RPMI7951 (cell line): ENCODE measurements at places on chromosomes 11 and 22. TPM values are rescaled to one million over a fixed set of nuclear protein-coding genes. Genes with fewer than 3 reads are reported as not detected.

- no peak for DNase-seq
Measured at GRCh38 chr22:45769569-45770210, 98.1 kb downstream of the ATXN10 start.

DNA sequence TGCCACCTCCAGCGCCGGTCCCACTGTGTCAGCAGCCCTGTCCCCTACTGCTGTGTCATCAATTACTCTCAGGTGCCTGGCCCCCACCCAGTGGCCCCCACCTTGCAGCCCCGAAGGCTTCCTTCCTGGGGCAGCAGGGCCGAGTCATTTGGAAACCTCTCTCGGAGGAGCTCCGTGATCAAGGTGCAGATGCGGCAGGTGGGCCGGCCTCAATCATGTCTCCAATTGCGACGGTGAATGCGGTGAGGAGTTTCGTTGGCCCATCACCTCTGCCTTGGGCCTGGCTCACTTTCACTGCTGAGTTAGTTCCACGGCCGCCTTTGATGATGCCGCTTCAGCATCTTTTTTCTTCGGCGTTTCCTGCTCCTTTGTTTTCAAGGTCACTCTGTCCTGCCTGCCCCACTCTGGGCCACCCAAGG lies 11.3 kb upstream of the CXCR5 start:
- DNase-seq: no peak

- DNase-seq: no peak
Measured at GRCh38 chr11:27087432-27087831, 46.8 kb downstream of the BBOX1 start.

DNA sequence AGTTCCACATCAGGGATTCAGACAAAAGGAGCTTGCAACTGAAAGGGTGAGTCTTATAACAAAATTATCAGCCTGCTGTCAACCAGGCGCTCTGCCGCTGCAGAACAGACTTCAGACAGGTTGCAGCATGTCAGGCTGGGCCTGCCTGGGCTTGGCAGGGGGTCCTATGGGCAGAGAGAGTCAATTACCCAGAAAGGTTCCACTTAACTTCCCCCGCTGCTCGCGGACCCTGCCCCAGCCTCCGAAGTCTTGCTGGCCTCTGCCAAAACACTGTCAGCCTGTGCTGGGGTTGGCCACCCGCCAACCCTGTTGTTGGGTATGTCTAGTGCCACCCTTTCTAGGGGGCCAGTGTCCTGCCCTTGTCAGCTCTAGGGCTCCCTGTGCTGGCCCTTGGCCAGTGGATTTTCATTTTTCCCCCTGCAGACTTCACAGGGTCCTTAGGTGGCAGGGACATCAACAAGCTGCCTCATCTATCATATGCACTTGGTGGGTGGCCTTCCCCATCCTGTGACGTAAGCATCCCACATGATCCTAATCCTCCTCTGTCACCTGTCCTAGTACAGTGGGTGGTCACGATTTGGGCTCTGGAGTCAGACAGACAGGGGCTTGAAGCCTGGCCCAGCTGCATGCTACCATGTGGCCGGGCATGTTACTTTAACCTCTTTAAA lies 166.5 kb upstream of the CADM1 start:
- DNase-seq: no peak

DNA sequence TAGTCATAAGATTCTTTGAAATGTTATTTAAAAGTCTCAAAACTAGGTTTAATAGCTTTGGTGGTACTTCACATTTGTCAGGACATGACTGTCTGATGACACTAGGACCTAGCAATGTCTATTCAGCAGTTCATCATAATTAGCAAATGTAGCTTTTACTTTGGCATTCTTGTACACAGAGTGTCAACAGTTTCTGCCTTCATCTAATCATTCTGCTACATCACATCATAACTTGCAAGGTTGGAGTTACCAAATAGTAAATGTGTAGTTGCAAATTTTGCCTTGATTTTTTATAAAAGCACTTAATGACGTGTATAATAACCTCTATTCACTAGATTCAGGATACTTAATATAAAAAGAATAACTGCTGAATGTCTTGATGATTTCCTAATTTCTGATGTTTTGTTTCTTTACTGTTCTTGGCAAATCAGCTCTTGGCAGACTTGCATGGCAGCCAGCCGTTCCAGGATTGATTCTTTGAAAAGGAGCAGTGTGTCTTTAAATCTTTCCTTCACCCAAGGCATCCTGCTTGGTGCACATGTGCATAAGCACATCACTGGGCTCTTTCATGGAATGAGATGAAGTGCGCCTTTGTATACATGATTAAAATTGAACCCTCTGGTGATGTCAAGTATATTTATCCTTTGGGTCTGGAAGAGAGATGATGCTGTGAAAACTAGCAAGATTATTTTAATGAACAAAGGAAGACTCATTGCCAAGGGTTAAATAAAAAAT lies 12.2 kb downstream of the FBXO7 start:
- peak; percentile 24 for DNase-seq

- no peak for DNase-seq
Measured at GRCh38 chr22:48477031-48477721, 1350.5 kb downstream of the BRD1 start.

DNA sequence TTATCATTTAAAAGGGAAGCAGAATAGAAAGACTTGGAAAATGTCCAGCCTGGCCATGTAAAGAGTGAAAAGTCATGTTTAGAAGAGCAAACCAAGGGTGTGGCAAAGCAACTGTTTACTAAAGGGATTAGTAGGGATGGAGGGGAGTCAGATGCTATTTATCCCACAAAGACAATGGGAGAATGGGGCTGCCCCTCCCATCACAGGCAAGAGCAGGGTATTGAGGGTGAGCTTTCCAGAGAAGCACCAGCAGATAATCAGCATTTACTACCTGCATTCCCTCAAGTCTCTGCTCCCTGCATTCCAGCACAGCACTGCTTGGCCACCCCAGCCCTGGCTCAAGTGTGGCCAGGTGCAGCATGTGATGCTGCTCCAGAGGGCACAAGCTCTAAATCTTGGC lies 18.5 kb upstream of the QSER1 start:
- DNase-seq: no peak

GRCh38 chr11:9399466-9399865 lies 15.0 kb downstream of the IPO7 start:
- DNase-seq: no peak

DNA sequence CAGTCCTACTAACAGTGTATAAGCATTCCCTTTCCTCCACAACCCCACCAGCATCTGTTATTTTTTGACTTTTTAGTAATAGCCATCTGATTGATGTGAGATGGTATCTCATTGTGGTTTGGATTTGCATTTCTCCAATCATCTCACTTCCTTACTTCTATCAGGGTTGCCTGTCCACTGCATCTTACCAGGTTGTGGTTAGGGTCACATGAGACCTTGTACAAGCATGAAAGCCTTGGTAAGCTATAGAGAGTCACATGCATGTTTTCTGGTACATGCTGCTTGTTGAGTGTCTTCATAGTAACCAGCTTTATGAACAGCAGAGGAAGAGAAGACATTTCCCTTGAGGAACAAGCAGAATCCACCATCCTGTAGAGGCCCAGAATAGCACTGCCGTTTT lies 102.9 kb upstream of the PAX6 start:
- DNase-seq: no peak

GRCh38 chr11:123238297-123238696 lies 43.2 kb upstream of the CLMP start:
- DNase-seq: peak; percentile 44

- no peak for DNase-seq
Measured at GRCh38 chr11:56876621-56877275, 112.0 kb upstream of the OR5AK2 start.

GRCh38 chr22:26482161-26482560 lies 1.4 kb downstream of the HPS4 start:
- DNase-seq: no peak

DNA sequence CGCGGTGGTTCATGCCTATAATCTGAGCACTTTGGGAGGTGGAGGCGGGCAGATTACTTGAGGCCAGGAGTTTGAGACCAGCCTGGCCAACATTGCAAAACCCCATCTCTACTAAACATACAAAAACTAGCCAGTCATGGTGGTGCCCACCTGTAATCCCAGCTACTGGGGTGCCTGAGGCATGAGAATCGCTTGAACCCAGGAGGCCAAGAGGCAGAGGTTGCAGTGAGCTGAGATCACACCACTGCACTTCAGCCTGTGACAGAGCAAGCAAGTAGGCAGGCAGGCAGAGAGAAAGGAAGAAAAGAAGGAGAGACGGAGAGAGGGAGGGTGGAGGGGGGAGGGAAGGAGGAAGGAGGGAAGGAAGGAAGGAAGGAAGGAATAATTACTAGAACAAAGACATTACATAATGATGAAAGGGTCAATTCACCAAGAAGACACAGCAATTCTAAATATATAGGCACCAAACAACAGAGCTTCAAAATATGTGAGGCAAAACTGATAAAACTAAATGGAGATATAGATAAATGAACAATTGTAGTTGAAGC lies 13.8 kb upstream of the CLDN5 start:
- DNase-seq: no peak

- no peak for DNase-seq
Measured at GRCh38 chr11:113908098-113908497, 3.5 kb downstream of the HTR3B start.

GRCh38 chr11:73294604-73295003 lies 13.5 kb upstream of the ARHGEF17 start:
- DNase-seq: no peak

- DNase-seq: peak; percentile 4
Measured at GRCh38 chr22:16989915-16990314, 18.1 kb downstream of the GAB4 start.

DNA sequence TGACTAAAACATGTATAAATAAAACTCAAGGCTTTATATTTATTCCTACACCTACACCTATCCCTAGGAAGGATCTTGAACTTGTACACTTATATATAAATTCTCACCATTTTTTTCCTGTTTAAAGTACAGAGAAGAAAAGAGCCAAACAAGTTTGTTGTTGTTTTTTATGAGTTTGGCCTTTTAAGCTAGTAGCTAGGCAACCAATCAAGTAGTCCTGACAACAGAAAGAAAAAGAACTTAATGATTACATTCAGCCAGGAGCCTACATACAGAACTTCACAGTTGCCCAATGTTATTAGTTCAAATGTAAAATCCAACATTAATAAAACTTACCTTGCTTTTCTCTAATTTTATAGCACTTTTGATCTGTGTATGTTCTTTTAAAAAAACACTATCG lies 316.2 kb downstream of the SOX6 start:
- DNase-seq: no peak

GRCh38 chr11:37442576-37442975 lies 844.5 kb upstream of the RAG2 start:
- no peak for DNase-seq

- DNase-seq: no peak
Measured at GRCh38 chr22:17665854-17666253, 27.3 kb downstream of the BCL2L13 start.

- no peak for DNase-seq
Measured at GRCh38 chr11:12474871-12475270, 97.5 kb downstream of the PARVA start.

DNA sequence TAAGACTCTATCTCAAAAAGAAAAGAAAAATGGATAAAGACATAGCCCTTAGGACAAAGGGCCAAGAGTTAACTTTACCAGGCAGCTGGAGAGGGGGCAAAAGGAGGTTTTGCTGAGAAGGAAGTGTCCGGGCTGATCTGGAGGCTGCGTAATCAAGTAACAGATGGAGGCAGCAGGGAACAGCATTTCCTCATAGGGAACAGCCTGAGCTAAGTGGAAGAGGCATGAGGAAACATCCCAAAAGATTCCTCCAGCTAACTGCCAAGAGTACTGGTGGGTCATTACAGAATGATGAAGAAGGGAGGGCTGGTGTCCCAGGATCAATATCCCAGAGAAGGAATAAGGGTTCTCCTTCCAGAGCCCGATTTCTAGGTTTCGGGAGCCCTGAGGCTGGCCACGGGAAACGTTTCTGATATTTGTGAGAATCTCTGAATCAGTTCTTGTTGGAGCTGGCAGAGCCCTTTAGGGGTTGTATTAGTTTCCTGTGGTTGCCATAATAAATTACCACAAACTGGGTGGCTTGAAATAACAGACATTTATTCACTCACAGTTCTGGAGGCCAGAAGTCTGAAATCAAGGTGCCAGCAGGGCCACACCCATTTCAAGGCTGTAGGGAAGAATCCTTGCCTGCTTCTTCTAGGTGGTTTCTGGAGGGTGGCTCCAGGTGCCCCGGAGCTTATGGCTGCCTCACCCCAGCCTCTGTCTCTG lies 21.2 kb downstream of the LIF start:
- peak; percentile 47 for DNase-seq

CALCB gene
- not detected in 2 replicates for total RNA-seq

SCUBE2 gene
- 0.36 and 0.88 TPM in 2 replicates for total RNA-seq

SC5D gene
- 25.8 and 36.3 TPM in 2 replicates for total RNA-seq

DEPDC7 gene
- 14.7 TPM in 2 replicates for total RNA-seq

PTPRCAP gene
- total RNA-seq: 0.39 TPM in 1 of 2 replicates, not detected in the other

ANO9 gene
- not detected in 2 replicates for total RNA-seq

SCO2 gene
- total RNA-seq: 5.0 and 9.2 TPM in 2 replicates

TYR gene
- total RNA-seq: 2.0 and 2.3 TPM in 2 replicates

FAM227A gene
- total RNA-seq: 1.3 and 2.3 TPM in 2 replicates

SEPTIN5 gene
- total RNA-seq: 4.0 and 8.2 TPM in 2 replicates
